ENCODE measurements at places on chromosomes 2 and 18.

GRCh38 chr2:235113854-235114253 lies 162.0 kb downstream of the SH3BP4 start:
- ATAC-seq = no peak

GRCh38 chr2:113226462-113226861 lies 52.3 kb downstream of the PAX8 start:
- no peak for ATAC-seq

DNA sequence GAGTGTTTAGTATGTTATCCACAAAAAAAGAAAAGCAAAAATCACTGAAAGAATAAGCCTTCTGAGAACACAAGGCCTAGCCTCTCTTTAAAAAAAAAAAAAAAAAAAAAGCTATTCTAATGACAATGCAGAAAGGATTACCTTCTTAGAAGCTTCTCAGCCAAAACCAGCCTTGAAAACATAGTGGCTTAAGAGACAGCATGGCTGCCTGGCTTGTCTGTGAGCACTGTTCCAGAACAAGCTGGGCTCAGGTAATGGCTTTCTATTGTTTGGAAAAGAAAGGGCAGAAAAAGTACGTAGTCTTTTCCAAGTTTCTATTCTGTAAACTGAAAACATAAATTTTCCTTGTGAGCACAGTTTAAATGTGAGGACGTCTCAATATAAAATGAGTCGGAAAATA lies 119.5 kb downstream of the MAP3K20 start:
- ATAC-seq = no peak

- no peak for ATAC-seq
Measured at GRCh38 chr18:42001801-42002200, 46.8 kb downstream of the PIK3C3 start.

- ATAC-seq = no peak
Measured at GRCh38 chr2:101025561-101025960, 23.5 kb downstream of the RPL31 start.

DNA sequence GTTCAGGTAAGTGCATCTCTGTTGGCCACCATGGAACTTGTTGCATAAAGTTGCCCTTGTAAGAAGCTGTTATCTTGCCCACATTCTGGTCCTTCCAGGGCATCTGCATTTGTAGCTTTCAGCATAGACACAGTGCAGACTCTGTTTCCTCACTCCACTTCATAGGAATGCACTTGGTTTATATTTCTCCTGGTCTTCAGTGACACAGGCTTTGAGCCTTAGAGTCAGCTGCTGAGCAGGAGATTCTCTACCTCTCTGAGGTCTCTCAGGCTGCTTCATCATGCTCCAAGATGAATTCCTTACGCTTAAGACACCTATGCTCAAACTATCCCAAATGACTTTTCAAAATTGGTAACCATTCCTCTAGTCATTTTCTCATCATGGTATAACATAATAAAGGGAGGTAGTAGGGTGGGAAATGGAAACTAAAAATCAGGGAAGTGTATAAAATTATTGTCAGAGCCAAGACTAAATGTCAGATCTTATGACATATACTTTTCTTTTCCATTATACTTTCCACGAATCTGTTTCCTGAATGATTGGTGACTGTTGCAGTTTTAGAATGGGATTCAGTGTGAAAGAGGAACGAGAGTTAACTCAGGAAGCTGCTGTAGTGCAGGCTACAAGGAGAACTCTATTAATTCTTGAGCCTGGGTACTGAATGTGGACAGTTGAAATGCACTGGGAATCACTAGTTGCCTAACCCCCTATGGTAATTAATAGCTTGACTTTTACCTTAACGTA lies 72.0 kb downstream of the GALNT1 start:
- no peak for ATAC-seq

GRCh38 chr18:36867056-36867455 lies 38.1 kb downstream of the KIAA1328 start:
- no peak for ATAC-seq

DNA sequence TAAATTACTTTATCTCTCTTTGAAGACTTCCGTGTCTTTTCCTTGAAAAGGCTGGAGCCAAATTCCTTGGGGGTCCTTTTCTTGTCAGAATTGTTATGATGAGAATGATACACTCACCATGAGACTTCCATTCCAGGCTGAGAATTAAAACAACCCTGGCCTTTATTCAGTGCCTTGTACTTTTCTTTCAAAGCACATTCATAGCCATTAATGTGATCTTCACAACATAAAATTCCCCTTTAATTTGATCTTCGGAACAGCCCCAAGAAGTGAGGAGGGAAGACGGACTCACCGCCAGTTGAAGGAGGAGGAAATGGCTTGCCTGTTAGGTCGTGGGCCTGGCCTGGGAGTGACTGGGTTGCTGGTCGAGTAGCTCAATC lies 127.3 kb downstream of the DDX1 start:
- no peak for ATAC-seq

DNA sequence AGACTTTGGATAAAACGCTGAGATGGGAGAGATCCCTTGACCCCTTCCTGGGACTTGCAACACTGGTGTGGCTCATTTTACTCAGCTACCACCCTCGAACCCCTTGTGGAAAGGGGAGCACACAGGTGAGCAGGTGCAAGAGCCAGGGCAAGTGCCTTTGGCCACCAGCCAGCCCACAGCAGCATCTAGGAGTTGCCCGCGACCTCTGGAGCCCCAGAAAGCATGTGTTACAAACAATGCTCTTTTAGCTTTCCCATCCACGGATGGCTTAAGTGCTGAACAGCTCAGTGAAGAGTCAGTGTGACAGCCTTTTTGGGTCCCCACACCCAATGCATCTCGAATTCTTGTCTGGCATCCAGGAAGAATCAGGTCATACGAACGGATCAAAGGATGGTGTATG lies 197.8 kb downstream of the MEMO1 start:
- no peak for ATAC-seq

GRCh38 chr2:66563473-66563872 lies 128.5 kb downstream of the MEIS1 start:
- ATAC-seq = no peak

DNA sequence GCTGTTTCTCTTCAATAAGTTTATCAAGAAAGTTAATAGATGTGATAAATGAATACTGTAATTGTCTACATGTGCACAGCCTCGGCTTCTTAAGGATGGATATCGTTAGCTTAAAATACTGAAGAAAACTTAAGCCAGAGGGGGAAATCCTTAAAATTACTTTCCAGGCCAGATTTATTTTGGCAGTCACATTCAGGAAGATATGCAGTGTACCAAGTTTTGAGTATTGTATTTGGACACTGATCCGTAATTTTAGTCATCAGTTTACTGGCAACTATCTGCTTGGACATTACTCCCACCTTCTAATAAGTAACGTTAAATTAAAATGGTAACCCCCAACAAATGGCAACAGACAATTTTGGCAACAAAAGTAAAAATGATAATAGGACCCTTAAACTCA lies 770.0 kb upstream of the ZEB2 start:
- ATAC-seq = no peak

GRCh38 chr2:20025065-20025786 lies 12.8 kb upstream of the MATN3 start:
- no peak for ATAC-seq

DNA sequence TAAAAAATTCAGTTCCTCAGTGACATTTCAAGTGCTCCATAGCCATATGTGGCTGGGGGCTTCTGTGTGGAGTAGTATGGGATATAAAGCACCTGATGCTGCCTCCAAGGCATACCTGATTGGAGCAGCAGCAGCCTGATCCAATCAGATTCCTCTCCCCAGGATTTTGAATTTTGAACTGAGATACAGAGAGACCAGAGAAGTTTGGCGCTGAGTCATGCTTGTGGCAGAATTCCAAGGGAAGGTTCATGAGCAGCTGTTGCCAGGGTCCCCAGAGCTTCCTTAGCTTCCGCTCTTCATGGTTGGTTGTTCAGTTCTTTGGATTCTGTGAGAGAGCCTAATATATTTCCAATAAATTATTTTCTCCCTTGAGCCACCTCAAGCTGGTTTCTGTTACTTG lies 29.0 kb upstream of the CFAP36 start:
- ATAC-seq = no peak

DNA sequence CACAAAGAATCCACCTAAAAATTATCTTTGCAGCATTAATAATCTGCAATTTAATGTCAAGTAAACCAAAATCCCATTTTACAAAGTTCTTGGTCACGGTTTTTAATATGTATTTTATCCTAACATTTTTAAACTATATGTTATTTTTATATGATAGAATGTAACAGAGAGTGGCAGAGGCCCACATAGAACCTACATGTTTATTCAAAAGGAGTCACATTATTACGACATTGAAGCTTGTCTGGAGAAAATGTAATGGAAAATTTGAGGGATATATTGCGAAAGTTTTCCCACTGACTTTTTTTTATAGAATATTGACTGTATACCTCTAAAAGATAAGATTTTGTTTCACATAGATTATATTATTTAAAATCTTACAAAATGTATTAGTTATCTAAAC lies 89.7 kb upstream of the COL3A1 start:
- ATAC-seq = no peak

DNA sequence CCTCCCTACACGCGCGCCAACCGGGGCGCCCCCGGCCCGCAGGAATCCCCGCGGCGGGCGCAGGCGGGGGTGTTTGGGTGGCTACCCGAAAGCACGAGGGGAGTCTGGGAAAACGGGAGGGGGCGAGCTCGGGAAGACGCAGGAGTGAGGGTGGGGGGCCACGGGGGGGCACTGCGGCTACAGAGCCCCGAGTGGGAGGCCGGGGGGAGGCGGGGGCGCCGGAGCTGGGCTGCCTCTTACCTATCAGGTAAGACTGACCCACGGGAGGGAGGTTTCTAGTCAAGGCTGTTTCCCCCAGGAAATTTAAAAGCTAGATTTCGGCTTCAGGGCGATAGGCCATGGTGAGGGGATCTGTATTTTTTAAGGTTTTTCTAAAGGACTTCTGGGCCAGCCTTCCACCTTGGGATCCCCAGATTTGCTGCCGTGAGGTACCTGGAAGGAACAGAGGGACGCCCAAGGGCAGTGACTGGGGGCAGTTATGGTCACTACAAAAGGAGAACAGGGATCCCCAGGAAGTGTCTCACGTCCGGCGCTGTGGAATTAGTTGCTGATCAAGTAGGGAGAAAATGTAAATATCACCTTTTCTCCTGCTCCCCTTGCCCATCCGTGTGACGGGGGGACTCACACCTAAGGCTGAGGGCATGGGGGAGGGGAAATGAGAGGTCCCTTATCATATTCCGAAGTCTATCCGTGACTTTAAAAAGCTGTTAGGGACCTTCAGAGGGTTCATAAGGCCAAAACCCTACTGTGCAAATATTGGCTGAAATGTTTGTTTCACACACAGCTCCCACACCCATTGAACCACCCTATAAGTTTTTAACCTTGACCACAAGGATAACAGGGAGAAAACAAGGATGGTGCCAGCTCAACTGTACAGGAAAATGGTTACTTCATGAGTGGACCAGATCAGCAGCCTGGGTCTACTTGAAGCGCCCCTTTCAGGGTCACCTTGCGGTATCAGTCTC lies 638 bp upstream of the IRS1 start:
- no peak for ATAC-seq

DNA sequence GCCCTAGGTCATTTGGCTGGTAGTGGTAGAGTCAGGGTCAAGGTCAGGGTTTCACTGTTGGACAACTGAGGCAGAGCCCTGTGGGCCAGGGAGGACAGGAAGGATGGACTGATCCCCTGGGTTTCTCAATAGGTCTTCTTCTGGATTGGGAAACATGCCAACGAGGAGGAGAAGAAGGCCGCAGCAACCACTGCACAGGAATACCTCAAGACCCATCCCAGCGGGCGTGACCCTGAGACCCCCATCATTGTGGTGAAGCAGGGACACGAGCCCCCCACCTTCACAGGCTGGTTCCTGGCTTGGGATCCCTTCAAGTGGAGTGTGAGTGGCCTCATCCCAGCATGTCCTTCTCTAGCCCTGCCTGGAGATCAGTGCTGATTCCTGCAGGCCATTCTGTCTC lies 18.1 kb downstream of the VIL1 start:
- no peak for ATAC-seq

- no peak for ATAC-seq
Measured at GRCh38 chr2:228410061-228410460, 228.6 kb upstream of the SPHKAP start.

DNA sequence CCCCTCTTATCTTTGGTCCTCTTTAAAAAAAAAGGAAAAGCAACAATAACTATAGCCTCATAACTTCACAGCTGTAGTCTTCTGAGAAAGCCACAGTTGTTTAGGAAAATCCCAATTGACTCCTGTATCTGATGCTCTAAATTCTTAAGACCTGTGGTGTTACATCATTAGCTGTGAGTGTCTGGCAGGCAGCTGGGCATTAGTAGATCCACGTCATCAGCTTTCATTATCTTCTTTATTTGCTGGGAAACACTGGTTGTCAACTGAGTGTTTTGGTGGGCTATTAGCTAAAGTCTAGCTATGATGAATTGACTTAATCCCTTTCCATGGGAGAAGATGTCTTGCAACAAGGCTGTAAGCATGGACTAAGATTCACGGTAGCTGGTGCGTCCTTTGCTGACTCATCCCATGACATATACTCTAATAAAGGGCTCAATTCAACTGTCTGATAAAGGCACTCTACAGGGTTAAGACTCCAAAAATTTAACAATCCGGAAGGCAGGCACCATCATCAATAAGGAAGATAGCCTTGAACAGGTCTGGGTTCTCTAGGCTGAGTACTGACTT lies 517.2 kb downstream of the PLCL1 start:
- ATAC-seq = no peak

DNA sequence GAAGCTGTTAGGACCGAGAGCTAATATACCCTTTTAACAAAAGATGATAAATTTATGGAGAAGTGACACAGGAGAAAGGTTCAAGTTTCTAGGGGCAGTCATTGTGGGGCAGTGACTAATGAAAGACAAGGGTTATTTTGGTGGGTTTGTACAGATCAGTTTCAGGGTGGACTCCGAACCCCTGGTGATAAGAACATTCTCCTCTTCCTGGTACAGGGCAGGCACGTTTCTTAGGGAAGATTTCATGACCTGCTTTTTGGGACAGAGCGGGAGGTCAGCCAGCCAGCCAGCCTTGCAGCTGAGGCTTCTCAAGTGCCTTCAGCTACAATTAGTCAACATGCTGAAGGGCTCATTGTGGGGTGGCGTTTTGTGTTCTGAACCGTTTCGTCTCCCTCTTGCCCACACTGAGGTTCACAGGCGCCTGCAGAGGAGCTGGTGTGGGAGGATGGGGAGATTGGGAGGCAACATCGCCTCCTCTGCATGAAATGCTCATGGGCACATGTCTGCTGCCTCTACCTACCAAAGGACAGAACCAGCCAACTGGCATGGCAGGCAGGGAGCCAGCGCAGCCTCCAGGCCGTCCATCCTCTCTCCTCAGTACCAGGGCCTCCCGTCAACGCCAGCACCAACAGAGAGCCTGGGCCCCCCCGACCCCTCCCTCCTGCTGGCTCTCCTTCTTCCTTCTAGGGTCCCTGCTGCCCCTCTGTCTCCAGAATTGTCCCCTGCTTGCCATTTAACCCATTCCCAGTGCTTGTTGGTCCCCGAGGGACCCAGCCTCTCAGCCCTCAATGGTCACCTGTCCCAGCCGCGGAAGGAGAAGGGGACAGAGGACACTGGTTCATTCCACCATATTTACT lies 9.6 kb downstream of the CHMP1B start:
- no peak for ATAC-seq

GRCh38 chr2:196566961-196567666 lies 72.4 kb upstream of the CCDC150 start:
- no peak for ATAC-seq

- ATAC-seq = no peak
Measured at GRCh38 chr2:23495661-23496114, 110.7 kb downstream of the KLHL29 start.
